ENCODE measurements at places on chromosomes 5 and 9.

GRCh38 chr5:136998854-136999357 lies 500.2 kb downstream of the SPOCK1 start:
- DNase-seq: no peak

DNA sequence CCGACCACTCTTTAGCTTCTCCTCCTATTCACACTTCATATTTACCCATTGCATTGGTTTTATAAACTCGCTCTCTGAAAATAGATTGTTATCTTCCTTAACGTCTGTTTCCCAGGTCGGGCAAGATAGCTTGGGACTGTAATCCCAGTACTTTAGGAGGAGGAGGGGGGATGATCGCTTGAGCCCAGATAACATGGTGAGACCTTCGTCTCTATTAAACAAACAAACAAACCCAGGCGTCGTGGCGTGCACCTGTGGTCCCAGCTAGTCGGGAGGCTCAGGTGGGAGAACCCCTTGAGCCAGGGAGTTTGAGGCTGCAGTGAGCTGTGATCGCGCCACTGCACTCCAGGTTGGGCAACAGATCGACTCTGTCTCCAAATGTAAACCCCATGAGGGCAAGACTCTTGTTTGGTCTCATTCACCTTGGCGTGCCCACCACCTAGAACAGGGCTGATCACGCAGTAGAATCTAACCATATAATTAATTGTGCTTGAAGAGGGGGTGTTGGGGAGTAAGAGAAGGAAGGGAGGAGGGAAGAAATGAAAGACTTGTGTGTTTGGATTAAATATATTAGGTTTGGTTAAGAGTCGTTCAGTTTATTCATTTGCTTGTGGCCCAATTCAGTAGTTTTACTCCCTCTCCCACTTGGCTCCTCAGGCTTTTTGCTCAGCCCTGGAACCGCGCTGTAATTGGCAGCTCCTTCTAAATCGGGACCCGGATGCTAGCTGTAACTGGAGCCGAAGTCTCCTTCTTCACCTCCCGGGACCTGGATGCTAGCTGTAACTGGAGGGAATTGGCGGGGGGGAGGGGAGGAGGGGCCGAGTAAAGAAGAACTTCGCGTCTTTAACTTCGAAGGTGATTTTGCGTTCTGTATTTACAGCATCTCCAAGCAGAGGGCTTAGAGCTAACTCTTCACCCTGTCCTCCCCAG lies 24.9 kb downstream of the CDKN2A start:
- DNase-seq: no peak

- DNase-seq: no peak
Observed at GRCh38 chr5:123209502-123210027, 120.5 kb downstream of the PRDM6 start.

DNA sequence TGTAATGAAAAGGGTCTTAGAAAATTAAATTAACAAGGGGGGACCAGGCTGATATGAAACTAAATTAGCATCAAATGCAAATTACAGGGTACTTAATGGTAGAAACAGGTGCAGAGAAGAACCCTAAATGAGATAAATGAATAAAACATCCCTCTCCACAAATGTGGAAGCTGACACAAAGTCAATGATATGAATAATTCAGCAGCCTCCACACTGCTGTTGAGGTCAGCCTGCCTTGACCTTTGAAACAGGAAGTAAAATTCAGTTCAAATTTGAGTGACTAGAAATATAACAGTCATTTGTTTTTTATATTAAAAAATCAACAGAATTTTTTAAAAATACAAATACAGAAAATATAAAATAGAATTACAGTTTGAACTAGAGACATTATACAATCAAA lies 40.0 kb downstream of the EBF1 start:
- DNase-seq: no peak

GRCh38 chr5:6169660-6170059 lies 208.7 kb downstream of the MED10 start:
- no peak for DNase-seq

DNA sequence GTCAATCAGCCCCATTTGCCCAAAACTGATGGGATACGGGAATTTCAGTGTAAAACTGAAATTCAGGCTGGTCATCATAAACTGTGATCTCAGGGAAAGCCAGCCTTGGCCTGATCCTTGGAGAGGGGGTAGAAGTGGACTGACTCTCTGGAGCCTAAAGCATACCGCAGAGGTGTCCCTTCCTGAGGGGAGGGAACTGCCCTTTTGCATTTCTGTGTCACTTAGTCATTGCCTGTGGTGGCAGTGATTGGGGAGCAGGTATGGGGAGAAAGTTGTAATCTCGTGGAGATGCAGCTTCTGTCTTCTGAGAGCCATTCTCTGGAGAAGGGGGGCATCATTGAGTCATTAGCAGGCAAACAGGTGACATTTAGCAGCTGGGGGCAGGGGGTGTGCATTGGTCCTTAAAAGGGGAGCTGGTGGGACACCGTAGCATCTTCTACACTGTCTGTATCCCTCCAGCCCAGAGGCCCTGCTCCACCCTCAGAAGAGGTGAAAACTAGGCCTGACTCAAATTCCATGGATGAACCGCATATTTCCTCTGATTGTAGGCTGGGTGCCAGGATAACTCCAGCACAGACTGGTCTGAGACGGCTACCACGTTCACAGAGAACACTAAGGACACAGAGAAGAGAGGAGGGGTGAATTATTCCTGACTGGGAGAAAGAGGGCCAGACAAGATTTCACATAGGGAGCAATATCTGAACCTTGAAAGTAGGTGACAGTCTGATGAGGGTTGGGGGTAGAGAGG lies 143.3 kb downstream of the SEC61B start:
- no peak for DNase-seq

DNA sequence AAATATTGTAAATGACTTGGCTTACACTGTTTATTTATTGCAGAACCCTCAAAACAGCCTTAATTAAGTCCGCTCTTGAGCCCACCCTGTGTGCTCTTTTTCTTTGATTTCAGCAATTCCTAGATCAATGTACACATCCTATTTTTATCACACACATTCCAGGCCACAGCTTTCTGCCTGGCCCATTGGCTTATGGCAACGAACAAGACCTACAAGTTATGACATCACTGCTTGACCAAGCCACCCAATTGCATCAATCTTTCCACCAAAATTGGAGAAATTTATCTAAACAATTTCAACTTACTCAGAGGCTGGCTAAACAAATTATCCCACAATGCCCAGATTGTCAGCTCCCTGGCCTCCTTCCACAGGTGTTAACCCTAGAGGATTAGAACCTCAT lies 158.4 kb downstream of the CPLANE1 start:
- no peak for DNase-seq

DNA sequence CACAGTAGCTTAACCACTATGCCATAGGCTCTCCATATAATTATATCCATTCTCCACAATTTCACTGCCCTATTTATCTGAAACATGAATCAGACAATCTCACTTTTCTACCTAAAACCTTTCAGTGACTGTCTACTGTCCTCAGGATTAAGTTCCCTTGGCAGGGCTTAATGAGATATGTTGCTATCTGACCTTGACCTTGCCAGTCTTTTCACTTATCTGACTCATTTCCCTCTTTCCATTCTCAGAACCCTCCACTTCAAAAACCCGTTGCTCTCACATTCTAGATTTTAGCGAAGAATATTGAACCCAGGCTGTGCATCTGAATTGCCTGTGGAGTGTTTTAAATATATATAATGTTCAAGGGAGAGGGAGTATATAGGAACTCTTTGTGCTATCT lies 452.1 kb upstream of the MPDZ start:
- no peak for DNase-seq

DNA sequence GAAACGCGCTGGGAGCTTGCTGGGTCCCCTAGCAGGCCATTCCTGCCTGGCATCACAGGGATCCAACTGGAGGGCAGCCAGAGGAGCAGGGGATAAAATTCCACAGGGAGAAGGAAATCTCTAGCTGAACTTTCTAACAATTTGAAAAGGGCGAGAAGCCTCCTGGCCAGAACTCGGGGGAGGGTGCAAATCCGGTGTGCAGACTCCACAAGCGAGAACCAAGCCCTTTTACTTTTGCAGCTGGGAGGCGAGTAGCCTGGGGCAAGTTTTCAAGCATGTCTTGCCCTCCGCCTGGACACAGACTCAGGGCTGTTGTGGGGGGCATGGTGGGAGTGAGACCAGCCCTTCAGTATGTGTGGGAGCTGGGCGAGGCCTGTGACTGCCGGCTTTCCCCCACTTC lies 14.3 kb upstream of the POU5F2 start:
- DNase-seq: no peak

- no peak for DNase-seq
Observed at GRCh38 chr9:134225186-134225585, 60.8 kb upstream of the RNU6ATAC start.

DNA sequence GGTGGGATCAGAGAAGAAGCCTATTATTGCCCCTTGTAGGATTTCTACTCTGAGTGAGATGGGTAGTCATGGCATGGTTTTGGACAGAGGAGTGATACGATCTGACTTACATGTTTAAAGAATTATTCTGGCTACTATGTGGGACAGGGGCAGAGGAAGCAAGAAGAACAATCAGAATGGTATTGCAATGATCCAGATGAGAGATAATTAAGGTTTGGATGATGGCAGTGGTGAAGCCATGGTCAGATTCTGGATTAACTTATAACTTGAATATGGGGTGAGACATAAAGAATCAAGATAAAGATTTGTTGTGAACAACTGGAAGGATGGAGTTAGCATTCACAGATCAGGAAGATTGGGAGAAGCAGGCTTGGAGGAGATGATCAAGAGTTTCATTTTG lies 3.4 kb upstream of the HEMGN start:
- no peak for DNase-seq

GRCh38 chr9:137971477-137972138 lies 94.0 kb downstream of the CACNA1B start:
- DNase-seq: no peak

DNA sequence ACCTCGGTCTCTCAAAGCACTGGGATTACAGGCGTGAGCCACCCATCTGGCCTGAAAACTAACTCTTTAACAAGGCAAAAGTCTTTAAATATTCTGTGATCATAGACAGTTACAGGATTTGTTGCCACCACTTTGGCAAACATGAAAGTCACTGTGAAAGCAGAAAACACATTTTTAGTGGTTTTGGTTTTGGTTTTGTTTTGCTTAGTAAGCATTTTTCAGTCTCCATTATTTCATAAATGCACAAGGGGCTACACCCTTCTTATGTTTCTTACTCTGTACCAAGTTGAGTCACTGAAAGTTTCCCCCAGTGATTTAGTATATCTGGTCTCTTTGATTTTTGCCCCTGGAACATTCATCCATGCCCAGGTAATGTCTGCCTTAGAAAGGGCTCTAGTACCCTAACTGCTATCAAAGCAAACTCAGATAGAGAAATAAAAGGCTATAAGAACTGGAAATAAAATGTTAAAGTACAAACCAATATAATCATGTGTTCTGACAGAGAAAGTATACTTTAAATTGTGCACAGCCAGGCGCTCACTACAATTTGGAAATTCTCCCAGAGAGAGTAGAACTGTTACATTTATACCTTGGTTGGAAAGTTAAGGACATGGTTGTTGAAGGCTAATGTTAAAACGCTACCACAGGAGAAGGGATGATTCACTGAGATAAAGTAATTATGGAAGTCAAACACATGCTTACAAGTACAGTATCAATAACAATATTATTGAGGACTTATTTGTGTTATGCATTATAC lies 1022.5 kb upstream of the DMAC1 start:
- DNase-seq: no peak

DNA sequence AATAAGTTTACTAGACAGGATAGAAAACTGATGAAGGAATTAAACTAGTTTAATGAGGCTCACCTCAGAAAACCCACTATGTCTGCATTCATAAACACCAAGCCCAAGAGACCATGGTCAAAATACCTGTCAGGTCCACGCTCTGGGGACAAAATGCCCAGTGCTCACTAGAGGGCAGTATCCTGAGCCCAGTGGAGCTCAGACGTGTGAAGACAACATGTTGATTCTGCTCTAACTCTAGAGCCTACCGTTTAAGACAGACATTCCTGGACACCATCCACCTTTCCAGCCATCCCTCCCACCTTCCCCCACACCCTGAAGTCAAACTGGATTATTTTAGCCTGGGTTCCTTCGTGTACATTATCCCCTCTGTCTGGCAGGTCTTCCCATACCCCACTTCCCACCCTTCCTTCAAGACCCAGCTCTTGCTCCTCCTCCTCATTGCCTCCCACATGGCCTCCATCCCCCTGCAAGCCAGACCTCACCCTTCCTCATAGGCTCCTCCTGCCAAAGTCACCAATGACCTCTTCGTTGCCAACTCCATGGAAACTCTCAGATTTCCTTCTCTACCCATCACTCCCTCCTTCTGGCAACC lies 142.3 kb upstream of the FSTL4 start:
- peak; percentile 40 for DNase-seq

DNA sequence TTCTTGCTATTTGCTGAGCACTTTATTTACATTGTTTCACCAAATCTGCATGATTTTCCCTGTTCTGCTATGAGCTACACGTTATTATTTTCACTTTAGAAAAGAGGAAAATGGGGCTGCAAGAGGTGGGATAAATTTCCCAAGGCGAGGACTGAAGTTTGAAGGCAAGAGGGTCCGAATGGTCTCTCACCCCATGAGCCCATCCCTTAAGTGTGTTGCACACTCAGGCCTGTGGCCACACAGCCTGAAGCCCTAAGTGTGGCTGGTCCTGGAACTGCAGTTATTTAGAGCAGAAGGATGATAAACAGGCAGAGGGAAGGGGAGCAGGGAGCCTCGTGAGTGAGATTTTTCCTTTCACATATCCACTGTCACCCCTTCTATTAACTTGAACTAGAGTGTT lies 7.8 kb downstream of the PDE8B start:
- no peak for DNase-seq

DNA sequence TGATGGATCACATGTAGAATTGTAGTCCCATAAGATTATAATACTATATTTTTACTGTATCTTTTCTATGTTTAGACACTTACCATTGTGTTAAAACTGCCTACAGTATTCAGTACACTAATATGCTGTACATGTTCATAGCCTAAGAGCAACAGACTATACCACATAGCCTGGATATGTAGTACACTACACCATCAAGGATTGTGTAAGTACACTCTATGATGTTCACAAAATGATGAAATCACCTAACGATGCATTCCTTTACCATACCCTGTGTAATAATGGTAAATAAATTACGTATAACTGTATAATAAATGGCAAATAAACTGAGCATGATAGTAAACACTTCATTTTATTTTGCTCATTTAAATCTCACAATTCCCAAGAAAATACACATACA lies 60.3 kb downstream of the RICTOR start:
- DNase-seq: no peak

- DNase-seq: no peak
Observed at GRCh38 chr9:96408409-96409280, 9.5 kb downstream of the ZNF367 start.

GRCh38 chr9:127767909-127768331 lies 10.5 kb downstream of the SH2D3C start:
- no peak for DNase-seq

GRCh38 chr5:131640043-131640856 lies 5.2 kb upstream of the RAPGEF6 start:
- DNase-seq: no peak

DNA sequence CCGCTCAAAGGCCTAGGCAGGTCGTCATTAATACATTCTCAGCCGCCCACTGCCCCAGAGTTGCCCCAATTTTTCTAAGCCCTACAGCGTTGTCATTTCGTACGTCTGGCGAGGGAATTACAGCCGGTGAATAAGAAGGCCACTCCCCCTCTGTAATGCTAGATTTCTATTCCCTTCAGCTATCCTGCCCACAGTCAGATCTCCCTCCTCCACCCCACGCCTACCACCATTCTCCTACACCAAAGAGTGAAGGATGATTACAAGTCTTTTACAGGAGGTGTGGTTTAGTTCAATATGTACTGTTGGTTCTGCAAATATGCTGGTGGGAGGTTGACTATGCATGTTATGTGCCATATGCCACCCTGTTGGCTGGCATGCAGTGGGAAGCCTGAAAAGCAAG lies 83.7 kb upstream of the SMIM15 start:
- DNase-seq: no peak

GRCh38 chr9:95769909-95770433 lies 105.5 kb upstream of the ERCC6L2 start:
- no peak for DNase-seq

Data from COR-L47 (cell line).